ENCODE measurements at places on chromosomes 7 and 10.

GRCh38 chr7:47677664-47678063 lies 95.8 kb upstream of the TNS3 start:
- no peak overlapping the region for H3K27ac ChIP-seq
- no peaks in the 10 kb centered on the region for H3K4me1 ChIP-seq
- DNase-seq: no peak
- H3K27me3 ChIP-seq: no peaks in the 10 kb centered on the region
- H3K36me3 ChIP-seq: no peaks in the 10 kb centered on the region

DNA sequence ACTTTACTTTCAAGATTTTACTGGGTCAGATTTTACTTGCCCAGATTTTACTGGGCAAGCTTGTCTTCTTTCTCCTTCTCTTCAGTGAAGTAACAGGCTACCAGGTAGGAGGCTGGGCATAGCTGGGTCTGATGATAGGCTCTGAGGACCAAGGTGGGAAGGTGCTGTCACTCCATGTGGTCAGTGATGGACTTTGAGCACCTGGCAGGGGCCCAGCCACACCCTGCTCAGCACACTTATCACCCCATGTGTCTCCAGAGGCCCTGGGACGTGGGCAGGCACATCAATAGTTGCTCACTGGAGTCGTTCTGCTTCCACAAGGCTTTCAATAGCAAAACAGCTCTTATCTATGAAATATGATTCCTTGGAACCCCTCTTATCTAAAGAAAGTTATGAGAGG lies 70.5 kb upstream of the GPR26 start:
- H3K27ac ChIP-seq: no peak overlapping the region
- no peaks in the 10 kb centered on the region for H3K27me3 ChIP-seq
- no peak for DNase-seq
- H3K4me1 ChIP-seq: no peaks in the 10 kb centered on the region
- no peak overlapping the region for H3K4me3 ChIP-seq

DNA sequence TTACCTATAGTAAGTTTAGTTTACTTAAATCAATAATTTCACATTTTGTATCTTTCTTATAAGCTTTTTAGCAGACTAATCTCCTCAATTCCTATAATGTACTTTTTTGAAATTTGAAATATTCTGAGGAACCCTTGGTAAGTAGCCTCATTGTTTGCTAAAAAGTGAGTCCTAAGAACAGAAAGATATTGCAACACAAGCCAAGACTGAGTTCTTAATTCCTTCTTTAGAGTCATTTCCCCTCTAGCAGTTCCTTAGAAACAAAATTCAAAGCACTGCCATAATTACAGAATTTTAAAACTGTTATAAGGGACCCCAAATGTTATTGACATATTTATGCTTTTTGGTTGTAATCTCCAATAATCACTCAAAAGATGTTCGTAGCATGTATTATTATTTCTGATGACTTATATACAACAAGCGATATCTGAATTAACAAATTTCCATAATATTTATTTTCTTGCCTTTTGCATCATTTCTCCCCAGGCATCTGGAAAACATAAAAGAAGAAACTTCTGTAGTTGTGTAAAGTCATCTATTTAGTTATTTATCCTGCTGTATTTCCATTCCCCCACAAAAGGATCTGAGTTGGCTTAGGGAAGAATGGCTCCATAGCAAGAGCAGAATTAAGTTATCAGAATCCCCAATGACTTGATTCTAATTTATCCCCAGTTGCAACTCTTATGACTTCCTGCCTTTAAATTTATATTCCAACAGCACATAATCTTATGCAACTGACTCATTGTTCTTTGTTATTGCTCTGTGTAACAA lies 67.8 kb downstream of the TMEM26 start:
- DNase-seq: no peak
- no peak overlapping the region for H3K4me3 ChIP-seq
- no peaks in the 10 kb centered on the region for H3K4me1 ChIP-seq
- no peaks in the 10 kb centered on the region for H3K36me3 ChIP-seq

- no peaks in the 10 kb centered on the region for H3K4me1 ChIP-seq
- H3K27me3 ChIP-seq: no peaks in the 10 kb centered on the region
- H3K36me3 ChIP-seq: no peaks in the 10 kb centered on the region
- DNase-seq: no peak
- H3K27ac ChIP-seq: no peak overlapping the region
- H3K4me3 ChIP-seq: no peak overlapping the region
Measured at GRCh38 chr10:52632591-52632990, 140.0 kb downstream of the MBL2 start.

All from upper lobe of left lung (tissue), 6 donors.